NCI-H2107 (cell line): ENCODE measurements at places on chromosomes 11 and 22.
A peak's percentile ranks its signal among the peaks of the same experiment; 100 is the strongest.

DNA sequence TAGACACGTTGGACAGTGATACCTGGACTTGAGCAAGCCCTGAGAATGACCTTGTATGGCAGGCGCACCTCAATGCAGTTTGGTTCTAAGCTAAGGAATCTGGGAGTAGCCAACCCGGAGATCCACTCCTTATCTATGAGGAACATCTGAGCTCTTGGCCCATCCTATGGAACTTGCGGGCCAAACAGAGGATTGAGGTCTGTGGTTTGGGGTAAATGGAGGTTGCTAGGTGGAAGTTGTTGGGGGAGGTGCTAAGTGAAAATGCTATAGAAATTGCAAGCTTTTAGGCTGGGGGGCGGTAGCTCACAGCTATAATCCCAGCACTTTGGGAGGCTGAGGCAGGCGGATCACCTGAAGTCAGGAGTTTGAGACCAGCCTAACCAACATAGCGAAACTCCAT is 8.9 kb downstream of the GDPD5 start:
- no peak for DNase-seq

DNA sequence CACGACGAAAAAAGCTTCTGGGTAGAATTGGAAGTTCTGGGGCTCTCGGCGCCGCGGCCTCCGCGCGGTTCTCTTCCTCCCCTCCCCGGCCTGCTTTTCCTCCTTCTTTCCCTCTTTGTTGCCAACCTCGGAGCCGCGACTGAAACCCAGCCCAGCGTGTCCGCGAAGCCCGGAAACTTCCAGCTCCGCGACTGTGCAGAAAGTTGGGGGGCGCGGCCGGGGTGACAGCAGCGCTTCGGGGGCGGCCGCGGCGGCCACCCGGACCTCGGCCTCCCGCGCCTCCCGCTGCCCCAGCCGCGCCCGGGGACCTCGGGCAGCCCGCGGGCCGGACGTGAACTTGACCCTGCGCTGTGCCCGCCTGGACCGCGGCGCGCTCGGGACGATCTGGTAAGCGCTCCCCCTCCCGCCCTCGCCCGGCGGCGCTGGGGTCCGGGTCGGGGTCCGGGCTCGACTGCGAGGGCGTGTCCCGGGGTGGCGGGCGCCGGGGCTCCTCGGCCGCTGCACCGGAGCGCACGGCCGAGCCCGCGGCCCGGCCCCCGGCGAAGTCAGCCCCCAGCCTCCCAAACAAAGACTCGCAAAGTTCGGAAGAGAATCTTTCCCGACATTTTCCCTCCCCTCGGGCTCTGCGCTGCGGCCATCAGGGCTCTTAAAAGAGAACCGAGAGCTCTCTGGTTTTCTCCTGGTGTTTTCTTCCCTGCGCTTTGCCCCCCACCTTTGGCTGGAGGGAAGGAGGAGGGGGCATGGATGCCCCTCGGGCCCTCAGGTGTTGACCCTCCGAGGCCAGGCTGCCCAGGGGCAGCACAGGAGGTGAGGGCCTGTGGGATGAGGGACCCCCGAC is 67.9 kb upstream of the WNT7B start:
- no peak for DNase-seq

DNA sequence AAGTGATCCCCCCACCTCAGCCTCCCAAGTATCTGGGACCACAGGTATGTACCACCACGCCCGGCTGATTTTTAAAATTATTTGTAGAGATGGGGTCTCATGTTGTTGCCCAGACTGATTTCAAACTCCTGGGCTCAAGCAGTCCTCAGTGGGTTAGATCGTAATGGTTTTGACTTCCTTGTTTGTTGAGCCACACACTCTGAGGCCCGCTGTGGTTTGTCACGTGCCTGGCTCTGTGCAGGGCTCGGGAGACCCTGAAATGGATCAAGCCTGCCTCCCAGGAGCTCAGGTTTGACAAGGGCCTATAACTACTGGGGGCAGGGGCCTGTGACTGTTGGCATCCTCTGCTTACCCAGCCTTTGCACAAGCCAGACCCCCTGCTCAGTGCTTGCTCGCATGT is 68.1 kb downstream of the MPPED1 start:
- no peak for DNase-seq

- DNase-seq: no peak
These were observed 247 bp upstream of the PLAAT5 start for GRCh38 chr11:63491240-63491587.

DNA sequence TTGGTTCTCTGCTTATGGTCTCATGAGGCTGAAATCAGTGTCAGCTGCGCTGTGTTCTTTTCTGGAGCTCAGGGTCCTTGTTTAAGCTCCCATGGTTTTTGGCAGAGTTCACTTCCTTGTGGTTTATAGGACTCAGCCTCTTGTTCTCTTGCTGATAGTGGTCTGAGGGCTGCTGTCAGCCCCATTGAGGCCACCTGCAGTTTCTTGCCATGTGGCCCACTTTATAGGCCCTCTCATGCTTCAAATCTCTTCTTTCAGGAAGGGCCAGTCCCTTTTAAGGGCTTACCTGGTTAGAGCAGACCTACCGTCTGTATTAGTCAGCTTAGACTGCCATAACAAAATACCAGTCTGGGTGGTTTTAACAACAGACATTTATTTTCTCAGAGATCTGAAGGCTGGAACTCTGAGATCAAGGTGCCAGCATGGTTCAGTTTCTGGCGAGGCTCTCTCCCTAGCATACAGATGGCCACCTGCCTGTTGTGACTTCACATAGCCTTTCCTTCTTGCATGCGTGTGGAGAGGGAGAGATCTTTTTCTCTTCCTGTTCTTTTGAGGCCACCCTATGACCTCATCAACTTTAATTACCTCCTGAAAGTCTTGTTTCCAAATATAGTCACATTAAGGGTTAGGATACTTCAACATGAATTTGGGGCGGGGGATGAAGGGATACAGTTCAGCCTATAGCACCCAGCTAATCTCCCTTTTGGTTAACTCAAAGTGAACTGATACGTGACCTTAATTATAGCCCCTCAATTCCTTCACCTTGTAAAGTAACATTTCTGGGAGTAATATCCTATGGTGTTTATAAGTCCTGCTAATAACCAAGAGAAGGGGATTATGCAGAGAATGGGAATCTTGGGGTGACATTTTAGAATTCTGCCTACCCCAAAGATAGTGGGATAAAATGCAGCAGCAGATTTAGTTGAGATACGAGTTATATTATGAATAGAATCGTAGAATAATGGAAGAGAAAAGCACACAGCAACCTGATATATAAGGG is 131.8 kb downstream of the UVRAG start:
- DNase-seq: peak; percentile 47

DNA sequence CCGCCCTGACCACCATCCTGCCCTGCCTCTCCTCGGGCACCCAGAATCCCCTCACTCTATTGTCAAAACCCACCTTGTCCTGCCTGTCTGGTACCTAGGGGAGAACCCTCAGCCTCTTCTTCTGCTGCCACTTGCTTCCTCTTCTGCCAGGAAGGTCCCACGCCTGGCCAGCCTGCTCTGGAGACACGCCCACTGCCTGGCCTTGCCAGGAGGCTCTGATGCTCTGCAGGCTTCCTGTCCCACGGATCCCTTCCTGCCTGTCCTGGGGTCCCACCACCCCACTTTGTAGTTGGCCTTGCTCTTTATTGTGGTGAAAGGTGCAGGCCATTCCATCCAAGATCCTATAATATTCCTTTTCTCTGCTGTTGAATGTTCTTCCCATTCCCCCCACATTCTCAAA is 63.4 kb downstream of the BMAL1 start:
- DNase-seq: no peak

DNA sequence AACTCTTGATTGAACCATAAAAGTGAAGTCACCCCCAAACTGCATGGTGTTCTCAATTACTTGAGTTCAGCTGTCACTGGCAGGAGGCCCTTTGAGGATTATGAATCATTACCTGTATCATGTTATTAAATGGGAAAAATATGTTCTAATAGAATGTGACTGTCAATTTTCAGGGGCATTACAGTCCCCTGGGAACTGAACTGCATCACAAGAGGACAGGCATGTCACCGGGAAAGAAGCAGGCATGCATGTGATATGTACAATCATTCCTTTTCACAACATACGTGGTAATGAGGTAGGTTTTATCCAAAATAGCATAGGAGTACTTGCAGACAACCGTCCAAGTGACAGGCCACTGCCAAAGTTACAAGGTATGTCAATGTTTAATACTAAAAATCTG is 165.8 kb downstream of the MAML2 start:
- no peak for DNase-seq

DNA sequence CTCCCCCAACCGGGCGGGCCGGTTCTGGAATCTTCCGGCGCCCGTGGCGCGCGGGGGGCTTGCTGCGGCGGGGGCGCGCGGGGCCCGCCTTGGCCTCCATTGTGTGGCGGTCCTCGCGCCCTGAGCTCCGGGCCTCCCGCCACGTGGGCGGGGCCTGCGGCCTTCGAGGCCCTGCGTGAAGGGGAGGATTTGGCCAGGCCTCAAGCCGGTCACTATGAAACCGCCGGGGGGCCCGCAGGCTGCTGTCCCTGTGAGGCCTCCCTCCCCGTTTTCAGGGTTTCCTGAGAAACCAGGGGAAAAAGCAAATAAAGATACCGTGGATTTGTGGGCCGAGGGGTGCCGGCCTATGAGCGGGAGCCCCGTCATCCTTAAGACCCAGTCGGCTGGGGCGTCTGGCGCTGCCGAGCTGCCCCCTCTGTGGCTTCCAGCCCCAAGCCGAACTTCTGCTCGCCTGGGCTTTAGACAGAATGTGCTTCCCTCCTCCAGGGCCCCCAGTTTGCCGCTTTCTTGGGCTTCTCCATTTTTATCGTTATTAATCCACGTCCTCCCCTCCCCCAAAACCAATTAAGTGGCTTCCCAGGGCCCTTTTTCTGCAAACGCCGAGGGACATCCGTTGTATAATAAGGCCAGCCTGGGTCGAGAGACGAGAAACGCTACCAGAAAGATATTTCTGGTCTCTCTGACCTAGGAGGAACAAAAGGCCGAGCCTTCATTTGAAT is 602 bp downstream of the EWSR1 start:
- no peak for DNase-seq

GRCh38 chr11:11948242-11948947 is 60.0 kb downstream of the DKK3 start:
- DNase-seq: no peak

DNA sequence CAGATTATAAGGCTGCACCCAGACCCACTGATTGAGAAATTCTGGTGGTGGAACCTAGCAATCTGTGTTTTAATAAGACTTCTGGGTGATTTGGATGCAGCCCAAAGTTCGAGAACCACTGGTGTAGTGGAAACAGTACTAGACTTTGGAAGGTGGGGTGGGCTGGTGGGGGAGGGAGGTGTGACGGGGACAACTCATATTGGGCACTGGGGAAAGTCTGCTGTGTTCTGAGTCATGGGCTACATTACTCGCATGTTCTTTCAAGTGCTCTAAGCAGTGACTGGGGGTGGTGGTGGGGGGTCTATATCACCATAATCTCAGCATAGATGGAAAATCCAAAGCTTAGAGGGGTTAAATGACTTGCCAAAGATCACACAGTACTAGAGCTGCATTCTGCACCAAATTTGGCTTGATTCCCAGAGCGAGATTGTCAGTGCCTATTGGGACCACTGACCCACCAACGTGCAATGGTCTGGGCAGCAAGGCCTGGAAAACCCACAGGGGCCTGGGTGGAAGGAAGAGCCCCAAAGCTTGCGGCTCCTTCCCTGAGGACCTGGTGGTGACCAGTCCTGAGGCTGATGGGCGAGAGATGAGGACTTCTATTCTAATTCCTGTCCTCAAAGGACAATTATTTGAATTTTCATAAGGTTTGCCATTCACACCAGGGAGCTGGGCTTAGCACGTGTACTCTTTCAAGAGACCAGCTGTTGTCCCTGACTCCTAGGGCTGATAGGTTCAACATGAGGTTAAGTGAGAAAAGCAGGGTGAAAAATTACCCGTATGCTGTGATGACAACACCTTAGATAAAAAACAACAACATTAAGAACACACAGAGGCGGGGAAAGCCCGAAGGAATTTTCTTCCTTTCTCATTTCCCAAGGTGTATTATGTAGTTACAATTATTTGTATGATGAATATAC is 77.5 kb upstream of the NARS2 start:
- no peak for DNase-seq

GRCh38 chr22:43443152-43443471 is 31.3 kb downstream of the MPPED1 start:
- DNase-seq: no peak

DNA sequence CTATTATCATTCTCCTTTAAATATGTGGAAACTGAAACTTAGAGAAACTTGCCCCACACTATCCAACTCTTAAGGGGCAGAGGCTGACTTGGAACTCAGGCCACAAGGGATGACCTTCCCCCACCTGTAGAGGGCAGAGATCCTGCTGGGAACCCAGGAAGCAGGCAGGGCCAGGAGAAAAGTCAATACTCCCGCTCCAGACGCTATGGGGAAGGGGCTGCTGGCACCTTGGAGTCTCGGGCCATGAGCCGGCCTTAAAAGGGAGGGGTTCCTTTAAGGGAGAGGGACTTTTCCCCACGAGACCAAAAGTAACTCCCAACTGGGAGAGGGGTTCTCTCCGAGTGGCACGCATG is 620 bp upstream of the ANO5 start:
- no peak for DNase-seq

GRCh38 chr22:30843245-30843644 is 125.3 kb downstream of the MORC2 start:
- DNase-seq: no peak

DNA sequence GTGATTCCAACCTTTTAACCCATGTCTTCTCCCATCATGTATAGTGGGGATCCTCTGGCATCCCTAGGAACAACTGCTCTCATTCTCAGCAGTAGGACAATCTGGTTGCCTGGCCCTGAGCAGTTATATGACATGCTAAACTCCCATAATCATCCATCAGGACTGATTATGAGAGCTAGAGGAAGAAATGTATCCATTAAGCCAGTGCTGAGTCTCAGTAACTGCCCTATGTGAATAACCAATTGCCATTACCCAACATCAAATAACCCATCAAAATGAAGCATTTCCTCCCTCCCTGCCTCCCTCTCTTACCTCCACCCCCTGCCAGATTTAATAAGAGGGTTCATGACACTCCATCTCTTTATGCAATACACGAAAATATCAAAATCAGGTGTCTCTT is 277.6 kb downstream of the NXPE2 start:
- DNase-seq: no peak

DNA sequence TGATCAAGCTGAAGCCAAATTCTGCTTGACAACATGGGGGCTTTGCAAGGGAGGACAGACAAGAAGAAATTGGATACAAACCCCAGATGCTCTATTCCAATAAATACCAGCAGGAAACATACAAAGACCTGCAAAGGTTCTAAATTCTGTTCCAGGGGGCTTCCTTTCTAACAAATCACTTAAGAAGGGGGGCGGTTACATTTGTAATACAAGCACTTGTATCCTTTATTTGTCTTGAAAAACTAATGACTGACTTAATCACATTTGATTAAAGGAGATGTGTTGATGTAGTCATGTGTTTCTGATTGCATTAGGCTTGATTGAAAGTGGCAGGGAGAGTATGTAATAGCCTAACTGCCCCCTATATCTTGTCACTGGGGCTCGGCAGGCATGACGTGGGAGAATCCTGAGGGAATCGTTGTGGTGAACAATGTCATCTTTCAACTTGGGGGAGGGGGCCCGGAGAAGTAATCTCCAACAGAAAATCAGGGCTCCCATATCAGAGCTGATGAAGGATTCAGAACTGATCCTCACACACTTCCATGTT is 361.7 kb downstream of the INSC start:
- no peak for DNase-seq
